ENCODE measurements at places on chromosomes 4 and X. TPM values are rescaled to one million over a fixed set of nuclear protein-coding genes. Genes with fewer than 3 reads are reported as not detected.

The MAML3 gene
- 16.4 TPM for total RNA-seq

The RBMXL3 gene
- not detected for total RNA-seq

GRCh38 chr4:10977534-10977933, 293.0 kb upstream of the CLNK start:
- no peak for DNase-seq

GRCh38 chr4:2503809-2504208, 32.6 kb upstream of the FAM193A start:
- no peak for DNase-seq

The ODAPH gene
- not detected for total RNA-seq

Measured in lung (tissue), 17 donors.